ENCODE measurements at places on chromosomes 5 and 9. TPM values are rescaled to one million over a fixed set of nuclear protein-coding genes. Genes with fewer than 3 reads are reported as not detected.

- no peaks in the 10 kb centered on the region for H3K27me3 ChIP-seq
- peaks cover 21% of the 10 kb centered on the region for H3K4me1 ChIP-seq
- H3K27ac ChIP-seq = no peak overlapping the region
- H3K36me3 ChIP-seq = no peaks in the 10 kb centered on the region
These were observed 22.4 kb downstream of the FNBP1 start for GRCh38 chr9:130020618-130021017.

DNA sequence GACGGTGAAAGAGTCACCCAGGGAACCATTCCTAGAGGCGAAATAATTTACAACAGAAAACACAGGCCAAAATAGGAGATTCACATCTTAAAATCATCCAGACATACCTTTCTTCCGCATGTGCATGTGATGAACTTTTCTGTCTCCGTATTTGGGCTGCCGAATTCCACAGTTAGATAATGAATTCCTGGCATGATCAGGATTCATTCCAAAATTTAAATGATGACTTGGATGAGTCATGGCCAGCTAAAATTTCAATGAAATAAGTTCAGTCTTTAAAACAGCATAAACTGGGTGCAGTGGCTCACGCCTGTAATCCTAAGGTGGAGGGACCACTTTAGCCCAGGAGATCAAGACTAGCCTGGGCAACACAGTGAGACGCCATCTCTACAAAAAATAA is 82.7 kb downstream of the DROSHA start:
- H3K4me3 ChIP-seq = no peak overlapping the region
- DNase-seq = no peak
- no peaks in the 10 kb centered on the region for H3K4me1 ChIP-seq
- H3K27me3 ChIP-seq = no peaks in the 10 kb centered on the region

- no peaks in the 10 kb centered on the region for H3K27me3 ChIP-seq
- DNase-seq = no peak
- H3K27ac ChIP-seq = no peak overlapping the region
- no peaks in the 10 kb centered on the region for H3K4me1 ChIP-seq
- H3K36me3 ChIP-seq = no peaks in the 10 kb centered on the region
These were observed 464.7 kb upstream of the C9orf72 start for GRCh38 chr9:28037968-28038367.

DNA sequence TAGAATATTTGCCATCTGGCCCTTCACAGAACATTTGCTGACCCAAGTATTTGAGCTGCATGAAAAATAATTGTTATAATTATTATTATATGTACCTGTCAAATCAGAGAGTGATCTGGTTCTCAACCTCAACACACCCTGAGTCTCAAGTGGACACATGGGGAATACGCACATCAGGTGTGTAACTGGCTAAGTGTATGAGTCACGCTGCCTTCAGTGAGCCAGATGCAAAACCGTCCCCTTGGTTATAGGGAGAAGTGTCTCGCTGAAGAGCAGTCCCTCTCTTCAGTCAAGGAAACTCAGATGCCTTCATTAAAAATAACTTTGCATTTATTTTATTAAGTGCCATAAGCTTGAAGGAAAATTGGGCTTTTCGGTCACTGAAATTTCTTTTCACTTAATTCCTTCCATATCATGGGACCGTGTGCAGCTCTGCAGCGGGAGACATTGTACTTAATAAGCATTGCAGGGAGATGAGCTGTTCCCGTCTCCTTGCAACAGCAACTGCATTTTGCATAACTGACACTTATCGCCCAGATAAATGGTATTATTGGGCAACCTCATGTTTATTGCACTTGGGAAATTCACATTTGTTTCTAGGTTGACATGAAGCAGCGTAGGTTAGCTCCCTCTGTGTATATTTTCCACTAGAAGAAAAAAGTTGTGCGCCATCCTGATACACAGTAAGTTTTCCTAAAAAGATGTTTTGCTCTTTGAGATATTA is 512.3 kb upstream of the DAP start:
- H3K27me3 ChIP-seq = no peaks in the 10 kb centered on the region
- DNase-seq = no peak
- H3K4me1 ChIP-seq = no peaks in the 10 kb centered on the region
- H3K27ac ChIP-seq = no peak overlapping the region

GRCh38 chr9:132127888-132128534 is 33.8 kb upstream of the NTNG2 start:
- H3K36me3 ChIP-seq = no peaks in the 10 kb centered on the region
- H3K27ac ChIP-seq = no peak overlapping the region
- peaks cover 7% of the 10 kb centered on the region for H3K4me1 ChIP-seq

GRCh38 chr9:6086006-6086655 is 70.7 kb upstream of the RANBP6 start:
- H3K4me1 ChIP-seq = no peaks in the 10 kb centered on the region
- H3K27me3 ChIP-seq = no peaks in the 10 kb centered on the region
- no peak for DNase-seq
- H3K4me3 ChIP-seq = no peak overlapping the region
- H3K36me3 ChIP-seq = no peaks in the 10 kb centered on the region

GRCh38 chr5:158770506-158770905 is 329.2 kb downstream of the EBF1 start:
- no peak overlapping the region for H3K27ac ChIP-seq
- no peaks in the 10 kb centered on the region for H3K36me3 ChIP-seq
- DNase-seq = no peak
- H3K27me3 ChIP-seq = no peaks in the 10 kb centered on the region

DNA sequence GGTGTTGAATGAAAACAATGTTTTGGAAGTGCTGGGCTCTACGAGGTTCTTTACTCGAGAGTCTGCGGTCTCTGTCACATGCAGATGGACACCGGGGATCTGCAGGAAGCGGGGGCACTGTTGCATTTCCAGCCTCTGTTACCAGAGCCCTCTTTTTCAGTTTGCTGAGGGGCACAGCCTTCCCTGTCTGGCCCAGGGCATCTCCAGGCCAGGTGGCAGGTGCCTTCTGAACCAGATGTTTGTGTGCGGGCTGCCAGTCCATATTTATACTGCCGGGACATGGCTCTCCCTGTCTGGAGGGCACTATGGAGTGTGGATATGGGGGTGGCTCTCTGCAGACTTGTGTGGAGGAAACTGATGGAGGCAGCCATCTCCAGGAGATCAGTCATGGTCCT is 18.7 kb upstream of the POMT1 start:
- H3K36me3 ChIP-seq = peaks cover 100% of the 10 kb centered on the region
- H3K27ac ChIP-seq = no peak overlapping the region
- H3K27me3 ChIP-seq = no peaks in the 10 kb centered on the region
- DNase-seq = peak; percentile 10
- no peaks in the 10 kb centered on the region for H3K4me1 ChIP-seq
- H3K4me3 ChIP-seq = no peak overlapping the region

- peak within 1 kb of the TSS; percentile 42 for H3K4me3 ChIP-seq
- no peaks in the 10 kb centered on the region for H3K36me3 ChIP-seq
- peaks cover 89% of the 10 kb centered on the region for H3K27me3 ChIP-seq
- H3K4me1 ChIP-seq = peaks cover 22% of the 10 kb centered on the region
These were observed at the start of gene ELAVL2 for GRCh38 chr9:23826120-23826629. TSS of gene ELAVL2 (minus strand) at chr9:23826240. CDS start at chr9:23762234, 64,006 bp downstream.

GRCh38 chr5:174177531-174177930 is 132.0 kb downstream of the NSG2 start:
- peaks cover 1% of the 10 kb centered on the region for H3K27me3 ChIP-seq
- no peaks in the 10 kb centered on the region for H3K4me1 ChIP-seq
- no peak for DNase-seq
- H3K27ac ChIP-seq = no peak overlapping the region
- no peaks in the 10 kb centered on the region for H3K36me3 ChIP-seq

- H3K27me3 ChIP-seq = no peaks in the 10 kb centered on the region
- H3K4me3 ChIP-seq = no peak overlapping the region
These were observed 114.7 kb downstream of the LURAP1L start for GRCh38 chr9:12889402-12890106.

- no peak overlapping the region for H3K4me3 ChIP-seq
- H3K4me1 ChIP-seq = no peaks in the 10 kb centered on the region
- H3K36me3 ChIP-seq = no peaks in the 10 kb centered on the region
- no peak overlapping the region for H3K27ac ChIP-seq
- no peak for DNase-seq
These were observed 92.1 kb upstream of the RANBP3L start for GRCh38 chr5:36393656-36394428.

DNA sequence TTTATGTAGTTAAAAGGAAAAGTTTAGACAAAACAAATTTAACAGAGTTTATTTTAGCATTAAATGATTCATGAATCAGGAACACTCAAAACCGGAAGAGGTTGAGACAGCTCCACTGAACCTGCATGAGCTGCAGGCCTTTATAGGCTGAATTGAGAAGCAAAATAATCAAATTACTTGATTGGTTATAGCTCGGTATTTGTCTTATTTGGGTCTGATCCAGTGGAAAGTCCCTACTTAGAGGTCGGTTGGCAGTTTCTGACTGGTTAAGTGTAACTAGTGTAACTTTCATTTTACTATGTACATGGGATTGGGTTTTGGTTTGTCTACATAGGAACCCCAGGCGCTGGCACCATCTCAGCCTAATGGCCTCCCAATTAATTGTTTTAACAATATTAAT is 74.1 kb upstream of the PIK3R1 start:
- H3K27me3 ChIP-seq = no peaks in the 10 kb centered on the region
- no peak for DNase-seq
- H3K36me3 ChIP-seq = no peaks in the 10 kb centered on the region
- no peak overlapping the region for H3K27ac ChIP-seq
- no peak overlapping the region for H3K4me3 ChIP-seq

DNA sequence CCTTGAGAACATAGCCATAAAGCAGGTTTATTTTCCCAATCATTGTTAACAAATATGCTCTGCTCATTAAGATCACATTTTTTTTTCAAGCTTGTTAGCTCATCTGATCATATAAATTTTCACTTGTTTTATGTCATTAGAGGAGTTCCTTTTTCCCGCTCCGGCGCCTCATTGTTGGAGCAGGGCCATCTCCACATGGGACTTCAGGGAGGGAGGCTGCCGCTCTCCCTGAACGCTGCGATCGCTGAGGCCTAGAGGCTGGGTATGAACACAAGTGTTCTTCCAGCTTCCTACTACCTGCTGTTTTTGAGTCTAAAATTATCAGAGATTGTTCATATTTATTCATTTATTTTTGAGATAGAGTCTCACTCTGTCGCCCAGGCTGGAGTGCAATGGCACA is 246.9 kb downstream of the MPDZ start:
- H3K27ac ChIP-seq = no peak overlapping the region
- no peak overlapping the region for H3K4me3 ChIP-seq
- no peaks in the 10 kb centered on the region for H3K36me3 ChIP-seq
- no peak for DNase-seq
- no peaks in the 10 kb centered on the region for H3K27me3 ChIP-seq

GRCh38 chr5:161077496-161077895 is 225.5 kb upstream of the ATP10B start:
- H3K27me3 ChIP-seq = no peaks in the 10 kb centered on the region
- H3K27ac ChIP-seq = no peak overlapping the region
- no peak overlapping the region for H3K4me3 ChIP-seq
- no peaks in the 10 kb centered on the region for H3K36me3 ChIP-seq

DNA sequence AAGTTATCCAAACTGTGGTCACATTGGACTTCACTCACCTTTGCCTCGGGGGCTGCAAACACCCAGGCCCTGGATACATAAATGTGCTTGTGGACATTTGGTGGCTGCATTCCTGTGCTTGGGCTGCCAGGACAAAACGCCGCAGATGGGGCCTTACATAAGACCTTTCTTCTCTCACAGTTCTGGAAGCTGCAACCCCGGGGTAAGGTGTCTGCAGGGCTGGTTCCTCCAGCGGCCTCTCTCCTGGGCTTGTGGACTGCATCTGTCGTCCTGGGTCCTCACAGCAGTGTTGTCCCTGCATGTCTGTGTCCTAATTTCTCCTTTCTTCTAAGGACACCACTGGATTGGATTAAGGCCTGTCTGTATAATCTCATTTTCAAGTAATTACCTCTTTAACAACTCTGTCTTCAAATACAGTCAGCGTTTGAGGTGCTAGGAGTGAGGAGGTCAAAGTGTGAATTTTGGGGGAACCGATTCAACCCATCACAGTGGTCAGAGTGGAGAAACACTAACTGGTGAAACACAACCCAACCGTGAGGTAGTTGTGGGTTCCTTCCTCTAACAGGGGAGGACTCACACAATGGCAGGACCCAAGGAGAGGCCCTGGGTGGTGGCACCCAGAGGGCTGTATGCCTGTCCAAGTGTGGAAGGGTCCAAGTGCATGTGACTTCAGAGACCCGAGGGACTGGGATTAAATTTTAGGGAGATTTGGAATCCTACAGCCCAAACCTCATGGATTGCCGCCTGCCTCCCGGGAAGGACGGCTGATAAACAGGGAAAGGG is 415.6 kb downstream of the IRX2 start:
- H3K27ac ChIP-seq = no peak overlapping the region
- H3K27me3 ChIP-seq = no peaks in the 10 kb centered on the region
- no peak overlapping the region for H3K4me3 ChIP-seq
- H3K4me1 ChIP-seq = no peaks in the 10 kb centered on the region
- no peak for DNase-seq
- H3K36me3 ChIP-seq = no peaks in the 10 kb centered on the region

DNA sequence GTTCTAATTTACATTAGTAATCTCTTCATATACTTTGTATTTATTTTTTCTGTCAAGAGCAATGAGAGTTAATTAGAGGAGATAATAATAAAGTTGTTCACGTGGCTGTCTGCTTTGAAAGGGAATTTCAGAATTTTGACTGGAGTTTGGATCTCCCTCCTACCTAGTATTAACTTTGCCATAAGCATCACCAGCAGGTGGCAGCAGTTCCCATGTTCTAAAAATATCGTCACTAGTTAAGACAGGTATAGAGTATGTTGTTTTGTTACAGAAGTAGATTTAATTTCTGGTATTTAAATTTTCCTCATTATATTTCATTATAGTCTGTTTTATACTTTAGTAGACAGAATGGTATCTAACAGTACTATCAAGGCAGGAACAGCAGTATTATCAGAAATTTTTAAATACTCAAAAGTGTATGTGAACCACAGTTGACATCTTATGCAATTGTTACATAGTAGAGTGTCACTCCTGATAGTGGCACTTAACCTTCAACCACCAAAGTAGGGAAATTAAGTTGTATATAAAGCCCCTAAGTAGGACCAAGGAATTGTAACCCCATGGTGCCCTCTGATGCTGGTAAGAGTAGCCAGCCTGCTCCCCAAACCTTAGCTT is 20.4 kb downstream of the GNPDA1 start:
- no peaks in the 10 kb centered on the region for H3K4me1 ChIP-seq
- H3K27me3 ChIP-seq = no peaks in the 10 kb centered on the region
- DNase-seq = no peak
- no peak overlapping the region for H3K27ac ChIP-seq

DNA sequence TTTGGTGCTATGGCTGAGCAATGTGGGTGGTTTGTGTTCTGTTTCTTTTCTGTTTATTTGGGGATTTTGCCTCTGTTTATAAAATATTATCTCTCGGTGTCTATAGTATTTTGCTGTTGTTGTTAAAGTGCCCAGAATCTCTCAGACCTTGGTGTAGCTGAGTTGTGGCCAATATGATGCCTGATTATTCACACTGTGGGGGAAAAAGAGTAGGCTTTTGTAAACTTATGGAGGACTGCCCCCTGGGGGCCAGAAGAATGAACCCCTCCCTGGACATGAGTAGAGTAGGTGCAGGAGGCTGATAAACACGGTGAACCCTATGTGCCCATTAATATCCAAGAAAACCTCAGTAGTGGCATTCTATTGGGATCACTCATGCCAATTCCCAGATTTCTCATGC is 49.0 kb upstream of the DPYSL3 start:
- H3K27ac ChIP-seq = peak overlapping the region; percentile 10
- H3K4me1 ChIP-seq = peaks cover 26% of the 10 kb centered on the region
- H3K36me3 ChIP-seq = no peaks in the 10 kb centered on the region
- H3K27me3 ChIP-seq = no peaks in the 10 kb centered on the region
- no peak for DNase-seq
- H3K4me3 ChIP-seq = no peak overlapping the region

Gene DBH
- total RNA-seq = not detected

Gene SOHLH1
- total RNA-seq = not detected

Gene DRD1
- 0.62 TPM for total RNA-seq

Gene C5
- total RNA-seq = 22.1 TPM

Gene ZNF366
- 13.6 TPM for total RNA-seq

Gene MAST4
- total RNA-seq = 56.9 TPM

Gene KLF9
- 76.9 TPM for total RNA-seq

Gene FAM193B
- 89.1 TPM for total RNA-seq

Gene HBEGF
- total RNA-seq = 43.2 TPM

Gene DAB2
- total RNA-seq = 164 TPM

Measured in lower lobe of right lung (tissue), 2 donors.